ENCODE measurements at places on chromosomes 7 and 10.

- DNase-seq = no peak
Measured at GRCh38 chr10:117092386-117092785, 45.7 kb downstream of the VAX1 start.

DNA sequence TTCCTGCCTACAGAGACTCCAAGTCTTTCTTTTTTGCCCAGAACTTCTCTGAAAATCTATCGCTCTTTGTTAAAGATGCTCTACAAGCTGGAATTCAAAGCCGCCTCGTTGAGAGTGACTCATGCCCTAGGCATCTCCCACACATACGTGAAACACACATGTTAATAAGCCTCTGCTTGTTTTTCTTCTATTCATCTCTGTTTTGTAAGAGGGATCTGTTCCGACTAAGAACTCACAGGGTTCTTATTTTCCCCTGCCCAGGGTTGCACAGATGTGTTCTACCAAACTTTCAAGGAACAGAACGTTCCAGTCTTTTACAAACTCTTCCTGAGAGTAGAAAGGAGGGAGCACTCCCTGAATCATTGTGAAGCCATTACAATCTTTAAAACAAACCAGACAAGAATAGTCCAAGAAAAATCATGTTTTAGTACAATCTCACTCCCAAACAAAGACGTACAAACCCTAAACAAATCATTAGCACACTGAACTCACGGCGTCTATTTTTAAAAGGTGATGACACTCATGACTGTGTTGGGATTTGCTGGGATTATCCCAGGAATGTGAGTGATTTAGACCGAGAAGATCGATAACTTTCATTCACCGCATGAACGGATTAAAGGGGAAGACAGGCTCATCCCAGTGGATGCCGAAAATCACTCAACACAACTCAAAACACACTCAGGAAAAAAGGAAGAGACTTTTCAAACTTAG lies 55.3 kb upstream of the INPP5A start:
- no peak for DNase-seq

GRCh38 chr7:25149836-25150235 lies 24.8 kb upstream of the CYCS start:
- no peak for DNase-seq

GRCh38 chr10:6579183-6579903 lies 733 bp downstream of the PRKCQ start:
- DNase-seq = no peak
